ENCODE measurements at places on chromosomes 1 and 21.

DNA sequence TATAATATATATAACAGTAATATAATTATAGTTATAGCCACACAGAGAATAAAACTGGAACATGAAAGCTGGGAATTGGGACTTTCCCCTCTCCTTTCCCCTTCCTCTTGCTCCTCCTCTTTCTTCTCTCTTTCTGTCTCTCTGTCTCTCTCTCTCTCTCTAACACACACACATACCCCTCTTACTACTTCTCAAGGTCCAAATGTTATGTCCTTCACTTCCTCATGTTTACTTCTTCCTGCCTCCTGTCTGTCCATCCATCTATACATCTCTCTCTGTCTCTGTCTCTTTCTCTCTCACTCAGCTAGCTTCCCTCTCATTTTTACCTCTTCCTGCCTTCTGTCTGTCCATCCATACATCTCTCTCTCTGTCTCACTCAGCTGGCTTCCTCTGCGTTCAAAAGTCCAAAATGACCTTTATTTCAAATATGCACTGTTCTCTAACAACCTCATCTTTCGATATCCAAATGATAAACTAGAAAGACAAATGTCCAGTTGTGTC, 261.1 kb downstream of the SIPA1L2 start:
- DNase-seq: no peak

DNA sequence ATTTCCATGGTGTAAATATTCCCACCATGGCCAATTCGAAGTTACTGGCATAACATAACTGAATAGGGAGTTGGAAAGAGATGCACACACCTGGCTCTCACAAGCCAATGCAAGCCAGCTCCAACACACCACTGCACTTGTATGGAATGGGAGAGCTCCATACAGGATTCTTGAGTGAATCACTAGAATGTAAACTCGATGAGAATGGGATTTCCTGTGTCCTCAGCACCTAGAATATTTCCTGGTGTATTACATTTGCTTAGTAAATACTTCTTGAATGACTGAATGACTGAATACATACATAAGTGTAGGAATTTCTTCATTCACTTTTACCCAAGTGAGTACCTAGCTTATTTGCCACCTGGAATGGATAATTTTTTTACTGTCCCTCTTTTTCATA, 16.2 kb upstream of the PPIE start:
- DNase-seq: no peak

GRCh38 chr1:21875621-21876063, 61.5 kb downstream of the HSPG2 start:
- no peak for DNase-seq

GRCh38 chr1:186976700-186977099, 148.0 kb downstream of the PLA2G4A start:
- DNase-seq: no peak

DNA sequence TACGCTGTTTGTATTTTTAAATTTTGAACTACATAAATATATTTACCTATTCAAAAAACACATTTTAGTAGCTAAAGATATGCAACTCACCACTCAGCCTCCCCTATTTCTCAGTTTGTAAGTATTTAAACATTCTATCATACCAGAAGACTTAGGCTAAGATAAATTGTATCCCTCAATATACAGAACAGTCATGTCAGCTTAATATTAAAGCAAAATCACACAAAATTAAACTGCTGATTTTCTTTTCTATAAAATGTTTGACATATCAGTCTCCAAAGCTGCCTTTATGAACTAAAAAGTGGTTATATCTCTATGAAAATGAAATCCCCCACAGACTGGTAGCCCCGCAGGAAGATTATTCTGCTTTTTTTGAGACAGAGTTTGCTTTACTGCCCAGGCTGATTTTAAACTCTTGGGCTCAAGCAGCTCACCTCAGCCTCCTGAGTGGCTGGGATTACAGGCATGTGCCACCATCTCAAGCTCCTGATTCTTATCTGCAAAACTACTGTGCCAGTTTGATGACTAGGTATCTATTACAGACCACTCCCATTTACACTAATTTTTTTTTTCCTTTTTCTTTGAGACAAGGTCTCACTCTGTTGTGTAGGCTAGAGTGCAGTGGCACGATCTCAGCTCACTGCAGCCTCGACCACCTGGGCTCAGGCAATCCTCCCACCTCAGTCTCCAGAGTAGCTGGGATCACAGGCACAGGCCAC, 37.6 kb downstream of the NRDC start:
- no peak for DNase-seq
